Posterior vena cava (tissue), 2 donors: ENCODE measurements at places on chromosomes 5 and 9. TPM values are rescaled to one million over a fixed set of nuclear protein-coding genes. Genes with fewer than 3 reads are reported as not detected.
A peak's percentile ranks its signal among the peaks of the same experiment; 100 is the strongest.

- no peak for DNase-seq
These were observed 3.6 kb downstream of the TMC1 start for GRCh38 chr9:72524820-72525540.

DNA sequence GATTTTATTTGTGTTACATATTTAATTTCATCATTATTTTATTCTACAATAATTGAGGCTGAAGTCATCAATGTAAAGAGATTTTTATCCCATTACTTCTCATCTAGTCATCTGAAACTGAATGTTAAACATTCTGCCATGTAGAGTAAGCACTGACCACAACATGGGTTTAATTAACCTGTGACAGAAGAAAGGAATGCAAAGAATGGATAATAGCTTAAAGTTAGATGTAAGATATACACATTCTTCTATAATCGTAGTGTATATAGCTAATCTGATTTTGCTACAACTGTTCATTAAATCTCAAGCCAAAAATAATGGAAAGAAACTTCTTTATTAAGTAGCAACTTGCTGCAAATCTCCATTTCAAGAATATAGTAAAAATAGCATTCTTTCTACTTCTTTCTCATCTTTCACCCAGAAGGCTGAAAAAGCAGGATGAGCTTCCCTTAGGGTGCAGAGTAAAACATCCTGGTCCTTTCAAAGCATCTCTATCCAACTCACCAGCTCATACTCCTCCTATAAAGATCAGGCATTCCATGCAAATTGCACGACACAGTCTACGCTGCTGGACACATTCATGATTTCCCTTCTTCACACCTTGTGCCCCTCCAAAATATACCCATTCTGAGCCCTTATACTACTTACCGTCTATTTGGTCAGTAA is 115.2 kb downstream of the EFNA5 start:
- no peak for DNase-seq

SAXO1 gene
- 0.05 TPM for total RNA-seq

- DNase-seq: no peak
These were observed 10.3 kb downstream of the RUSC2 start for GRCh38 chr9:35500130-35500748.

ACTBL2 gene
- total RNA-seq: not detected

GRCh38 chr5:35436400-35437057 is 181.1 kb upstream of the SPEF2 start:
- no peak for DNase-seq

SH2D3C gene
- total RNA-seq: 13.7 TPM

DNA sequence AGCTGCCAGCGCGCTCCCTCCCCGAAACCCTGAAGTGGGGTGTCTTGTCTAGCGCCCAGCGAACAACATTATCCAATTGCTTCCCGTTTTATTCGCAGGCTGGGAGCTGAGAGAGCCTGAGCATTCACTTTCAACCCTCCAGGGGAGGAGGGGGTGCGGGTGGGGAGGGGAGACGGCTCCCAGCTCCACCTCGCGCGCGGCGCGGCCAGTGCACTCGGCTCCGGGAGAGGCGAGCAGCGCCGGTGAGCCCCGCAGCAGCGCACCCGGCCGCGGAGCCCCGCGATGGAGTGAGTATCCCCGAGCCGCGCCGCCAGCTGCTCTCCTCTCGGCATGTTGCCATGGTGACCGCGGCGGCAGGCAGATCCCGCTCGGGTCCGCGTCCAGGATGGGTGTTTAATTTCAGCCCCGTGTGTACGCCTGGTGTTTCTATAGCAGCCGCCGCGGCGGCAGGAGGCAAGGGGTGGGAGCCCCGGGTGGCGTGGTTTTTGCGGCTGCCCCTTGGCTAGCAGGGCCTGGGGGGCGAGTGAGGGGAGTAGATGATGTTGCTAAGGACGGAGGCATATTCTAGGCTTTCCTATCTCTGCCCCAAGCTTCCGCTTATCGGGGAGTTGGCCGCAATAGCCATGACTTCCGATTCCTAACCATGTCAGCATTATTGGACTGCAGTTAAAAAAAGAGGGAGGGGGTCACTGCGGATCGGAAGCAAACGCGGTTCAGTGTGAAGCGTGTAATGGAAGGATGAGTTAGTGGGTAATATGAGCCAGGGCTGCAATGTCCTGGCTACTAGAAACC is 139.2 kb upstream of the PALM2AKAP2 start:
- DNase-seq: peak; percentile 83

- no peak for DNase-seq
These were observed 4.8 kb upstream of the ZNF366 start for GRCh38 chr5:72511774-72512592.

GRCh38 chr5:150224483-150225027 is 34.7 kb downstream of the SLC6A7 start:
- no peak for DNase-seq

CARTPT gene
- total RNA-seq: not detected

TIMD4 gene
- total RNA-seq: not detected

RNF183 gene
- not detected for total RNA-seq

SPINK4 gene
- total RNA-seq: not detected

C9orf57 gene
- not detected for total RNA-seq

DNA sequence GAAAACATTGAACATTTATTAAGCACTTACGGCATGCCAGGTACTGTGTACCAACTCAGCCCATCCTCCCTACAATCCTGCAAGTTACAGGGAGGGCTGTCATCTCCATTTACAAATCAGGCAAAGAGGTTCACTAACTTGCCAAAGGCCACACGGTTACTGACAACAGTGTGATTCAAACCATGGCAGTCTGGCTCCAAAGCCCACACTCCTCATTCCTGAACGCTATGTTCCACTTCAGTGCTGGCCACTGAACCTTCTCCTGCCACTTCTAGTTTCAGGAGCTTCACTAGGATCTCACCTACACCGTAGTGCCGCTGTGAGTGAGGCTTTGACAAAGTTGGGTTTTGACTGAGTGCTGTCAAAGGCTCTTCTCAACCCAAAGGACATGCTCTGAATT is 7.2 kb upstream of the LIFR start:
- no peak for DNase-seq

- no peak for DNase-seq
These were observed 107.4 kb upstream of the IFNE start for GRCh38 chr9:21589344-21590056.

- DNase-seq: no peak
These were observed 61.4 kb downstream of the KIAA1958 start for GRCh38 chr9:112548051-112548440.

- peak; percentile 46 for DNase-seq
These were observed 38.9 kb downstream of the SLC22A5 start for GRCh38 chr5:132408456-132408855.

- DNase-seq: no peak
These were observed 8.9 kb downstream of the TSSK1B start for GRCh38 chr5:113425909-113426308.

IL5 gene
- total RNA-seq: not detected

IFNA2 gene
- not detected for total RNA-seq

DNA sequence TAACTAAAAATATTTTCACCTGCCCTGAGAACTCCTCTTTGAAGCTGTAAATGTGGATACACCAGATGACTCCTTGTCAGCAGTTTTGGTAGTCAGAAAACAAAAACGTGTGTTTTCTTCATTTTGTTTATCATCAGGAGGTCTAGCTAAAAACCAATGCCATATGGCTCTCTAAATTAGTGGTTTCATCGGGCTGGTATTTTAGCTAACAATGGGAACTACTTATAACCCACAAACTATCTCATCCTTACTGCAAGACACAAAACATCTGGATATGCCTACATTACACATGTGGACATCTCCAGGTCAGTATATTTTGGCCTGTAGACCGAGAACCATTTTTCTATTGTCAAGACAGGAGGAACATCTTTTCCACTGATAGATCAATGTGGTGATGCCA is 56.2 kb downstream of the GAS1 start:
- DNase-seq: no peak

DNA sequence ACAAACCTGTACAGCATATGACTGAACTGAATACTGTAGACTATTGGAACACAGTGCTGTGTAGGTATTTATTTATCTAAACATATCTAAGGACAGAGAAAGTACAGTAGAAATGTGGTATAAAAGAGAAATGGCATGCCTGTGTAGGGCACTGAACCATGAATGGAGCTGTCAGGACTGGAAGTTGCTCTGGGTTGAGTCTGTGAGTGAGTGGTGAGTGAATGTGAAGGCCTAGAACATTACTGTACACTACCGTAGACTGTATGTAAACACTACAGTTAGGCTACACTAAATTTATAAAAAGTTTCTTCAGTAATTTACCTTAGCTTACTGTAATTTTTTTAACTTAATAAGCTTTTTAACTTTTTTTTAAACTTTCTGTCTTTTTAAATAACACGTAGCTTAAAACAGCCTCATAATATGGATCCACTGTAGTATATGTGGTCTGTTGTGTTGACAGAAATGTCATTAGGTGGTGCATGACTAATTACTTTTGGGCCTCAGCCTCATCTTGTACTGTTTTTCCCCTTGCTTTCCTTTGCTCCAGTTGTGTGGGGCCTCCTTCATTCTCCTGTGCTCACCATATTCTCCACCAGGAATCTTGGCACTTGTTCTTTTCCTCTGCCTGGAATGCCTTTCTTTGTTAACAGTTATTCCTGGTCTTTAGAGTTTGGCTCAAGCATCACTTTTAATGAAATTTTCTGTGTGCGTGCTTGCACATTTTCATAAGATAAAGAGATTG is 8.8 kb downstream of the SPIN1 start:
- no peak for DNase-seq

DNA sequence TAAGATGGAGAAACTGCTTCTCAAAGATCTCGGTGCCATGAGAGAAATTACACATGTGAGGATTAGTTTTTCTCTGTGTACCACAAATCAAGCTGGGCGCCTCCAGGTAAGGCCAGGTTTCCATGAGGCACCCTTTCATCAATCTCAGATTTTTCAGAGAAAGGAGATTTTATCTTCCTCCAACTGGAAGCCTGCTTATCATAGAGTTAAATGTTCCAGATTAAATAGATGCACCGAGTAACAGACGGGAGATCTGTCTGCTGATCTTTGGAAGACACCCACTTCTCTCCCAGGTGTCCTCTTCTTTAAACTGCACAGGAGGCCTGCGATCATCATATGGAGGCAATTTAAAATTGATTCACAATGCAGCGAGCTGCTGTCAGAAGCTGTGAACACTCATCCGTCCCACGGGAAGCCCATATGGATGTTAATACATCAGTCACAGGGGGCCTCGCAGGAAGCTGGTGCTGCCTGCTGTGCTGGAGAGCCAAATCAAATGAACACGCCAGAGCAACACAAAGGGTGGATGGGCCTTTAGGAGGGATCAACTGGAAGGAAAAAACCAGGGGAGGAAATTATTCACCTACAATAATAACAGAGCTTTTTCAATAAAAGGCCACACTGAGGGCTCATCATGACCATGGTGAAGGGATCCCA is 93.3 kb downstream of the TLE1 start:
- no peak for DNase-seq

WDR31 gene
- total RNA-seq: 2.1 TPM

- no peak for DNase-seq
These were observed at the start of gene HAVCR1 for GRCh38 chr5:157059093-157059539. Gene HAVCR1, minus strand, starts transcription at chr5:157059116. Its CDS starts 1,173 bp downstream, at chr5:157057943.

- DNase-seq: no peak
These were observed 11.7 kb upstream of the CFAP157 start for GRCh38 chr9:127694890-127695720.

DNA sequence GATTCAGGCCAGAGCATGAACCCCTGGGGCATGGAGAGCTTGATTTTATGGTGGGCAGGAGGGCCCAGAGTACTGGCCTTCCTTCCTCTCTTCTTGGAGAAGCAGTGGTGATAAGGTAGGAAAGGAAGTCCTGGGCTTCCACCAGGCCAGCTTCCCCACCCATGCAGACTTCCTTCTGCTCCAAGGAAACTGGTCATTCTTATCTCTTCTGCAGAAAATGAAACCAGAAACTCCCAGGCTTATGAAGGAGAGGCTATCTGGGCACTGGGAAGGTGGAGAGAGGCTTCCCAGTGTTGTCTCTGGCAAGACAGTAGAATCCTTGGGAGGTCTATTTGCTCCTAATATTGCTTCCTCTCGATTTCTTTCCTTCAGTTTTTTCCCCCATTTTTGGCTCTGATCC is 110.5 kb upstream of the EQTN start:
- DNase-seq: no peak

NXNL2 gene
- total RNA-seq: 1.00 TPM

- DNase-seq: no peak
These were observed 198.1 kb downstream of the ENC1 start for GRCh38 chr5:74442466-74442865.

ST8SIA4 gene
- 5.6 TPM for total RNA-seq

DNA sequence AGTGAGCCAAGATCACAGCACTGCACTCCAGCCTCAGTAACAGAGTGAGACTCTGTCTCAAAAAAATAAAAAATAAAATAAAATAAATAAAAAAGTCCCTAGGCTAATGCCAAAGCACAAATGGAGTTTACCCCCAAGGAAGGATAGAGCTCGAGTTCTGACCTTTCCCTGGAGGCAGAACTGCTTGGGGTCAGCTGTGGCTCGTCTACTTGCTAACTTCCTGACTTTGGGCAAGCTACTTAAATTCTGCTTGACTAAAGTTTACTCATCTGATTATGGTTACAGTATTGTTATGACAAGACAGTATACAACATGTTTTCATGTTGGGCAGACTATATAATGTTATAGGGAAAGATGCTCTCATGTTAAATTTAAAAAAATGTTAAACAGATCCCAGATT is 359.2 kb downstream of the DNAH5 start:
- no peak for DNase-seq

GRCh38 chr5:43202380-43202779 is 10.4 kb downstream of the NIM1K start:
- no peak for DNase-seq

- no peak for DNase-seq
These were observed 18.4 kb upstream of the GSN start for GRCh38 chr9:121249563-121249962.

FER gene
- 62.2 TPM for total RNA-seq

GRCh38 chr9:136679431-136679941 is 7.8 kb downstream of the AGPAT2 start:
- peak; percentile 91 for DNase-seq

ADRB2 gene
- 2.1 TPM for total RNA-seq

DNA sequence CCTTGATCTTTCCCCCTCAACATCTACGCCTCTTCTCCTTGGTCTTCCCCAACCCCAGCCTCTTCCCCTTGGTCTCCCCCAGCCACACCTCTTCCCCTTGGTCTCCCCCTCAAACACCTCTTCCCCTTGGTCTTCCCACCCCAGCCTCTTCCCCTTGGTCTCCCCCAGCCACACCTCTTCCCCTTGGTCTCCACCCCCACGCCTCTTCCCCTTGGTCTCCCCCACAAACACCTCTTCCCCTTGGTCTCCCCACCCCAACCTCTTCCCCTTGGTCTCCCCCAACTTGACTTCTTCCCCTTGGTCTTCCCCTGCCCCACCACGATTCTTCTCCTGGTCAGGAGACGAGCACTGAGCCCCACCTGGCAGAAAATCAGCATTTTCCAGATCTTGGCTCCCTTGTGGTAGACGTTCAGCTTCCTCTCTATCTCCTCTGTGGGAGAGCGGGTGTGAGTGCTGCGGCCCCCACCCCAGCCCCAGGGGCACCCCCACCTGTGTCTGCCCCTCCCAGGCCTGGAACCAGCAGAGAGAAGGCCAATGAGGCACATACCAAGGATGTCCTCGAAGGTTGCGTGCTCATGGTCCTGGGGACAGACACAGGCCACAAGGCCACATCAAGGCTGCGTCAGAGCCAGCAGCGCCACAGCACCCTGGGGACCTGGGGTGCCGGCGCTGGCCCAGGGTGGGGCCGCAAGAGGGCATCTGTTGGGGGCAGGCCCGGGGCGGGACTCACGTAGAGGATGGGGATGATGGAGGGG is 7.0 kb downstream of the NSMF start:
- DNase-seq: peak; percentile 75

WDR38 gene
- total RNA-seq: not detected
